ENCODE measurements at places on chromosomes 1 and 21.

GRCh38 chr1:153343040-153343681, 5.5 kb downstream of the PGLYRP4 start:
- peaks cover 14% of the 10 kb centered on the region for H3K27me3 ChIP-seq
- H3K4me3 ChIP-seq, result no peak overlapping the region
- H3K36me3 ChIP-seq, result no peaks in the 10 kb centered on the region

DNA sequence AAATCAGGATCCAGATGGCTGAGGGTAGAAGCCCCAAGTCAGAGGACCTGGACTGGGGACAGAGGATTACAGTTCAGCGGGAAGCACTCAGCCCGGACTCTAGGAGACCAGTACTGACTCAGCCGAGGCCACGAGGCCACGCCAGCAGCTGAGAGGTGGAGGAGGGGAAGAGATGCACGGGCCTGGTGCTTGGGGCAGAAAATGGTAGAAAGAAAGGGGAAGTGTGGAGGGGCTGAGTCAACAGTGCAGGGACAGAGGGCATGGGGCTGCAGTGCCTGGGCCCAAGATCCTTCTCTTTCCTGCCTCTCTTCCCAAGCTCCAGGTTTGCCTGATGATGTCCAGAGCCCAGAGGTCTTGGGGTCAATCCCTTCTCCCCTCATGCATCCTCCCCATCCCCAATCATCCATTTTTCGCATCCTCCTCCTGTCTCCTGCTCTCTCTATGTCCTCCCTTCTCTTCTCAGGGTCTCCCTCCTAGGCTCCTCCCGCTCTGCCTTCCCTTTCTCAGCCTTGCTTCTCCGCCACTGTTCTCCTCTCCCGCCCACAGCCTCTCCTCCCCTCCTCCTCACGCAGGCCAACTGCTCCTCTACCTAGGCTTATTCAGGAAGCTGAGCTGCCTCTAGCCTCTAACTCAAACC, 7.7 kb downstream of the ARHGEF2 start:
- peak overlapping the region; percentile 67 for H3K27ac ChIP-seq
- peaks cover 66% of the 10 kb centered on the region for H3K4me1 ChIP-seq
- DNase-seq, result no peak
- no peaks in the 10 kb centered on the region for H3K36me3 ChIP-seq
- H3K4me3 ChIP-seq, result peak overlapping the region; percentile 14

DNA sequence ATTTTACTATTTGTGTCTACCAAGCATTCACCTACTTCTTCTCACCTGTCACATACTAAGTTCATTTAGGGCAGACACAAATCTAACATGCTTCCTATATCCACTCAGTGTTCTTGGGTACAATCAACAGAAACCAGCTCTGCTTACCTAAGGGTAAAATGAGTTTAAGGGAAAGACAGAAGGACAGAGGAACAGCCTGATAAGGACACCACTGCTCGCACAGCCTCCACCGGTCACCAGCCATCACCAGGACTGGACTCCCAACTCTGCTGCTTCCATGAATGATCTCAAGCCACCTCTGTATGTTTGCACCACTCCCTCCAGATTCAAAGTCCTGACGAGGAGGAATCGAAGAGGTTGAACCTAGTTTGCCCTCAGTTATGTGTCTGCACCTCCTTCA, 72.4 kb downstream of the JAK1 start:
- no peak for DNase-seq
- H3K27ac ChIP-seq, result no peak overlapping the region
- no peaks in the 10 kb centered on the region for H3K27me3 ChIP-seq
- no peaks in the 10 kb centered on the region for H3K36me3 ChIP-seq

- peaks cover 25% of the 10 kb centered on the region for H3K4me1 ChIP-seq
- peaks cover 19% of the 10 kb centered on the region for H3K27me3 ChIP-seq
- H3K36me3 ChIP-seq, result peaks cover 4% of the 10 kb centered on the region
- H3K4me3 ChIP-seq, result peak overlapping the region; percentile 82
- DNase-seq, result no peak
Observed at GRCh38 chr1:234479310-234479559, 256 bp upstream of the TARBP1 start.

DNA sequence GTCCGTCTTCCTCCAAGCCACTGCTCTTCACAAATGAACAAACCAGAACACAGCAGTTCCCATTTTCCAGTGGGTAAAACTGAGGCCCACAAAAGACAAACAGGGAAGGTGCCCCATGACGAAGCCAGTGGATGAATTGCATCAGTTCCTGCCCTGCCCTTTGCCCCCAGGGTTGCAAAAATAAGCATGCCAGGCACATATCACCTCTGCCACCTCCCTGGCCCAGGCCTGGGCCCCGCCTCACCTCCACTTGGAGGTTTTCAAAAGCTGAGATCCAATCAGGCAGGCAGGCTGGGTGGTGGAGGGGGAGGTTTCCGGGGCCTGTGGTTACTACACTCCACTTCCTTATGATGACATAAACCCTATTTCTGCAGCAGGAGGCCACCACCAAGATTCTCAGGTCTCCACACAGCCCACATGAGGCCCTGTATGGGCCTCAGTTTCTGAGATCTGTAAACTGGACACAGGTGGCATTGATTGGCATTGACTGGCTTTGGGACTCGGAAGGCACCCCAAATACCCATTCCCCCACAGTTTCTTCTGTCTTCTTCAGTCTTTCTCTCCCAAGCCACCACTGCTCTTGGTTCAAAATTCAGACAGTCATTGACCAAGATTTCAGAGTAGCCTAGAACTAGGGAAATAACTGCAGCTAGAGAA, 4.1 kb downstream of the KIF21B start:
- H3K4me1 ChIP-seq, result peaks cover 44% of the 10 kb centered on the region
- H3K36me3 ChIP-seq, result no peaks in the 10 kb centered on the region
- no peak overlapping the region for H3K4me3 ChIP-seq
- no peak for DNase-seq

DNA sequence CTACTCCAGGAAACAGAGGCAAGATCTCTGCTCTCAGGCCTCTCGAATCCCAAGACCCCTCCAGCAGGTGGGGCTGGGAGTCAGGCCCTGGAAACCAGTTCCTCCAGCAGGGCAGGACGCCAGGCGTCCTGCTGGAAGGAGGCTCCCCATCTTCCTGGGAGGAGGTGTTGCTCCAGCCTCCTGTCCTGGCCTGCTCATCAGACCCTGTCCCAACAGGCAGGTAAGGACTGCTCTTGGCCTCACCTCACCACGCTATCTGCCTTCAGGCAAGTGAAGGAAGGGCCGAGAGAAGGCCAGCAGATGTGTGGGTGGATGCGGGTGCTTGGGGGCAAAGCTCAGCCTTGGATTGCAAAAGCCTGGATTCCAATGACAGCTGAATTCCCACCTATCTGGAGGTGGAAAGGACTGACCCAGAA, 82.9 kb downstream of the SSBP3 start:
- no peak for DNase-seq
- H3K27ac ChIP-seq, result peak overlapping the region; percentile 34
- H3K36me3 ChIP-seq, result peaks cover 13% of the 10 kb centered on the region
- no peak overlapping the region for H3K4me3 ChIP-seq

GRCh38 chr1:201792534-201793305, 36.2 kb upstream of the IPO9 start:
- peak; percentile 79 for DNase-seq
- peaks cover 54% of the 10 kb centered on the region for H3K36me3 ChIP-seq
- H3K4me1 ChIP-seq, result peaks cover 29% of the 10 kb centered on the region
- no peaks in the 10 kb centered on the region for H3K27me3 ChIP-seq
- H3K27ac ChIP-seq, result peak overlapping the region; percentile 1

DNA sequence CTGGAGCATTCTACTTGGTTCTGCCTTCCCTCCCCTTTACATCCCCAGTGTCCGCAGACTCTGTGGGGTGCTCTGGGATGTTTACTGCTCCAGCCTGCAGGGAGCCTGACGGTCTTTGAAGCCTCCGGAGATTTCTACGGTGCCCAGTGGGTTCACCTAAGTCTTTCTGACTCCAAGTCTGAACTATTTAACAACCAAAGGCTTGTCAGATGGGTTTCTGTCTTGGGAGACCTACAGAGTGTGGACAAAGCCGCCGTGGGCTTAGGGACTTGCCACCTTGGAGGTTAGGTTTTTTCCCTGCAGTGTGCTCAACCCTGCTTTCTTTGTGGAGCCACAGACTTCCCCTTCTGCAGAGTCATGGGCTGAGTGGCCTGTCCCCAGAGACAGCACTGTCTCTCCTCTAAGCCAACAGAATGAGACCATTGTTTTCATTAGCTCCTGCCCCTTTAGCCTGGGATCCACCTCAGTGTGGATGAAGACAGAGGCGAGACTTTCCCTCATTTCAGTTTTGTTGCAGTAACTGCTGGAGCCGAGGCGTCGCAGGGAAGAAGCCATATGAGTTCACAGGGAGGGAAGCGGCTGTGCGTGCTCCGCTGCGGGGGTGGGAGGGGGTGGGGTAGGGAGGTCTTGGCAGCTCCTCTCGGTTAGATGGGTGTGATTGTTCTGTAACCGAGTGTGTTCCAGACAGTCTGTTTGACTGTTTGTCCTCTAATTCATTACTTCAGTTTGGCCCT, 120.7 kb downstream of the CNIH3 start:
- H3K27ac ChIP-seq, result no peak overlapping the region
- H3K36me3 ChIP-seq, result no peaks in the 10 kb centered on the region
- no peak overlapping the region for H3K4me3 ChIP-seq
- peaks cover 48% of the 10 kb centered on the region for H3K4me1 ChIP-seq
- peaks cover 11% of the 10 kb centered on the region for H3K27me3 ChIP-seq

DNA sequence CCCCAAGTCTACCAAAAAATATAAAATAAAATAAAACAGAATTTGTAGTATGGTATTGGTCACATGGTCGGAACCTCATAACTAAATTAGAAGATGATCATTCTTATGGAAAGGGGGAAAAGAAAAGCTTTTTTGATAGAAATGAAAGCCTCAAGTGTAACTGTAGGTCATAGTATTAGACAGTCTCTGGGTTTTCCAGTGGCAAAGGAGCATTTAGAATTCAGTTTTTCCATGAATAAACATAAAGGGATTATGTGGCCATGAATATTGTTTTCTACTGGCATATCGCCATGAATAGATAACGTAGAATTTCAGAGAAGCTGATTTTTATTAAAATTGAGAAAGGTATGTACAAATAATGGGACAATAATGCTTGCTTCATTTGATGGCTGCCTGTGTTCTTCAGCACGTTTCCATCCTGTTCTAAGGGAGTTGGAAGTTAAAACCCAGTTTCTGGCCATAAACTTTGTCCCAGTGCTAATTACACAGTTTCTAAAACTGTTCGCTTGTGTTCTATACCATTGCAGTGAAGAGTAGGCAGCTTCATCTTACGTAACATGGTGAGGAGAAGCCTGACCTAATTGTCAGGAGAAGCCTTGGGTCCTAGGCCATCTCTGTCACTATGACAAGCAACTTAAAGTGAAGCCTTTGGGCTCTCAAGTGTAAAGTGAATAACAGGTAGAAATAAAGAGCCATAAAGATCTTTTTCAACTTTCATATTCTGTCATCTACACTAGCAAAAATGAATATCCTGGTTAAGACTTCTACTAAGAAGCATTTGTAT, 70.5 kb upstream of the PGD start:
- no peaks in the 10 kb centered on the region for H3K4me1 ChIP-seq
- no peak overlapping the region for H3K4me3 ChIP-seq
- no peak for DNase-seq
- peaks cover 23% of the 10 kb centered on the region for H3K36me3 ChIP-seq

DNA sequence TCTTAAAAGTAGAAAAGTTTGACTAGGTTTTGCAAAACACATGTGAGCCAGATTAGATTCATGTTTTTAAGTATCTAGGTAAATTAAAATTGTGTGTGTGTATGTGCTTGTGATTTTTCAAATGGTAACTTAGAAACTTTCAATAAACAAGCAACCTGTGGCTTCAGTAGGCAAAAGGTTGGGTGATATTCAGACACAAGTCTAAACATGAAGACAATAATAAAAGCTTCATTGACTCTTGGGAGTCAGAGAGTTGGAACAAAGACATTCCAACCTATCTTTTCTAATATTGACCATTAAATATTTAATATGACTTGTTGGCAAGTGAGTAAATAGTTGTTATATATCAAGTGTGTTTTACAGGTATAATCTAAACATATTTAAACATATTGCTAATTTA, 1049.6 kb upstream of the ADGRL4 start:
- H3K4me3 ChIP-seq, result no peak overlapping the region
- no peak overlapping the region for H3K27ac ChIP-seq
- H3K27me3 ChIP-seq, result no peaks in the 10 kb centered on the region
- DNase-seq, result no peak
- peaks cover 3% of the 10 kb centered on the region for H3K36me3 ChIP-seq

- DNase-seq, result no peak
- H3K27me3 ChIP-seq, result no peaks in the 10 kb centered on the region
- no peaks in the 10 kb centered on the region for H3K4me1 ChIP-seq
- no peak overlapping the region for H3K4me3 ChIP-seq
- H3K36me3 ChIP-seq, result no peaks in the 10 kb centered on the region
Observed at GRCh38 chr1:222006715-222007114, 264.8 kb upstream of the DUSP10 start.

- no peak overlapping the region for H3K4me3 ChIP-seq
- no peaks in the 10 kb centered on the region for H3K36me3 ChIP-seq
- no peak overlapping the region for H3K27ac ChIP-seq
- H3K27me3 ChIP-seq, result no peaks in the 10 kb centered on the region
- peaks cover 11% of the 10 kb centered on the region for H3K4me1 ChIP-seq
- no peak for DNase-seq
Observed at GRCh38 chr1:164188497-164188896, 370.5 kb upstream of the PBX1 start.

DNA sequence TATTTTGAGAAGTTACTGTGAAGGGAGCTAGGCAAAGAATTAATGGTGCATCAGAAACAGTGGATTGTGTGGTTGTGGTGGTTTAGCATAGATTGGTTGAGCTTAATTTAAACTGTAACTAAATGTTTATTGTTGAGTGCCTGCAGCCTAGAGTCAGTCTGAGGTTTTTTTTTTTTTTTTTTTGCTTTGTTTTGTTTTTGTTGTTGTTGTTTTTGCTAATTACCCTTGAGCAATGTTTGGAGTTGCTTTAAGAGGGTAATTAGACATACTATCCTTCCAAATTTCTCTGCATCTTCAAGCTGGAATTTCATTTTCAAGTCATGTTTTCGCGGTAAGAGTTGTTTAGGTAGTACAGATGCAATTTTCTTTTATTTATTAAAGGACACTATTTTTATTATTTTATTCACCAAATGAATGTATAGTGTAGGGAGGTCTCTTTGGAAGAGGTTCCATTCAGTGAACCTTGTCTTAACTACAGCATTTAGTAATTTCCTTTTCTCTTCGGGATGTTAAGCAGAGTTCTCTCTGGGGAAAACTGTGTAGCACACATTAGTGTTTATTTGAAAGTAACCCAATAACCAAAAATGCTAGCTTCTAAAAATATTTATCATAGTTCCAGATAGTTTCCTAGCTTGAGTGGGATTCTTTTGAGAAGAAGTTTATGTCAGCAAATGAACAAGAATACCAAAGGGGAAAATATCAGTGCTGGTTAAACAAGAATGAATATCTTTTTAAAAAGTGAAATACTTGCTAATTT, 82.3 kb downstream of the CLIC4 start:
- no peaks in the 10 kb centered on the region for H3K27me3 ChIP-seq
- H3K4me1 ChIP-seq, result peaks cover 66% of the 10 kb centered on the region
- no peak overlapping the region for H3K4me3 ChIP-seq
- no peak overlapping the region for H3K27ac ChIP-seq
- no peak for DNase-seq

DNA sequence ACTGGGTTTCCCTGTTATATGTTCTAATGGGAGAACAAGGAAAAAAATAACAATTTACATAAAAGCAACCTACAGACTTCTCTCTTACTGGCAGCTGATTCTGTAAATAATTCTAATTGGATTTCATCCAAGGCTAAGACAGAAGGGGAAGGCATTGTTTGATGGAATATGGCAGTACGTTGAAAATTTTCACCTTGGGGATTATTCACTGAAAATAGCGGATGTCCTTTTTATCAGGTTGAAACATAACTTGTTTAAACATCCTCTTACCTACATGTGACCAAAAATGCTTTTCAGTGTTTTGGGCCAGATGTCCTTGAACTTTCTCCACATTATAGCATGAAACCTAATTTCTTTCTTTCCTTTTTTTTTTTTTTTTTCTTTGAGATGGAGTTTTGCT, 24.9 kb downstream of the TSNAX start:
- no peak for DNase-seq
- H3K4me1 ChIP-seq, result peaks cover 9% of the 10 kb centered on the region
- H3K4me3 ChIP-seq, result no peak overlapping the region
- no peaks in the 10 kb centered on the region for H3K27me3 ChIP-seq
- peaks cover 17% of the 10 kb centered on the region for H3K36me3 ChIP-seq
